Glutamatergic neuron (in vitro differentiated cells): ENCODE measurements at places on chromosomes 2 and 18. TPM values are rescaled to one million over a fixed set of nuclear protein-coding genes. Genes with fewer than 3 reads are reported as not detected.

Gene MEP1B
- total RNA-seq, result not detected

Gene ALPG
- total RNA-seq, result 2.4 TPM

Gene SULT1C4
- total RNA-seq, result 1.6 TPM

Gene ITGB6
- total RNA-seq, result not detected

Gene GAREM2
- 49.3 TPM for total RNA-seq

Gene CD28
- total RNA-seq, result not detected

Gene SP110
- 1.3 TPM for total RNA-seq

Gene FABP1
- total RNA-seq, result not detected

DNA sequence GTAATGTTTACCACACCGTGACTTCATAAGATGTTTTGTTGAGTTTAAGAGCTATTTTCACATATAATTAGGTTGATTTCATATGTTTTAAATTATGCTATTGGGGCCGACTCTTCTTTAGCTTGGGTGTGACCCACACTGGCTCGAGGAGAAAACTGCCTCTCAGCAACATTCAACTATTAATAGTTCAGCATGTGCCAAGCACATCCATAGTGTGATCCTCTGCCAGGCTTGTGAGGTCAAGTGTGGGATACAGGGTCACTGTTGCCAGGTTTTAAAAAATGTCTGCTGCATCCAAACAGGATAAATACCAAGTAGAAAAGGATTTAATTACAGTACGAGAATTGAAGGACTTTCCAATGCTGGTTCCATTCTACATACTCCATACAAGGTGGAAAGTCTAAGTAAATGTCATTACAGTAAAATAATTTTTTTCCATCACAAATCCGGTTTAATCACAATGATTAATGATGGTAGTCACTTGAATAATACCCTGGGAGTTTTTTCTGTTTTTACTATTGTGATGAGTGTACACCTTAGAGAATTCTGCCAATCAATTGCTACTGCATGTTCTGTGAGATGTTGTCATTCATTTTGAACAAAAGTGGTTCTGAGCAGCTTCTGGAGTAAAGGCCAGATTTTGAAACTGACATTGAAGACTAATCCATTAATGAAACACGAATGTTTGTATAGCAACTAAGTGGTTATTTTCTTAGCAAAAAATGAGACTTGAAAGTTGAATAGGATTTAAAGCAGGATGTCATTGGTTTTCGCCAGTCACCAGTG, 84.5 kb downstream of the ABI2 start:
- peaks cover 5% of the 10 kb centered on the region for H3K36me3 ChIP-seq
- H3K4me1 ChIP-seq, result no peaks in the 10 kb centered on the region
- H3K27ac ChIP-seq, result no peak overlapping the region
- no peak overlapping the region for H3K4me3 ChIP-seq

- no peaks in the 10 kb centered on the region for H3K4me1 ChIP-seq
- H3K36me3 ChIP-seq, result peaks cover 6% of the 10 kb centered on the region
- H3K4me3 ChIP-seq, result no peak overlapping the region
- no peak for DNase-seq
- H3K27me3 ChIP-seq, result no peaks in the 10 kb centered on the region
Observed at GRCh38 chr2:172599947-172600346, 44.1 kb downstream of the PDK1 start.

DNA sequence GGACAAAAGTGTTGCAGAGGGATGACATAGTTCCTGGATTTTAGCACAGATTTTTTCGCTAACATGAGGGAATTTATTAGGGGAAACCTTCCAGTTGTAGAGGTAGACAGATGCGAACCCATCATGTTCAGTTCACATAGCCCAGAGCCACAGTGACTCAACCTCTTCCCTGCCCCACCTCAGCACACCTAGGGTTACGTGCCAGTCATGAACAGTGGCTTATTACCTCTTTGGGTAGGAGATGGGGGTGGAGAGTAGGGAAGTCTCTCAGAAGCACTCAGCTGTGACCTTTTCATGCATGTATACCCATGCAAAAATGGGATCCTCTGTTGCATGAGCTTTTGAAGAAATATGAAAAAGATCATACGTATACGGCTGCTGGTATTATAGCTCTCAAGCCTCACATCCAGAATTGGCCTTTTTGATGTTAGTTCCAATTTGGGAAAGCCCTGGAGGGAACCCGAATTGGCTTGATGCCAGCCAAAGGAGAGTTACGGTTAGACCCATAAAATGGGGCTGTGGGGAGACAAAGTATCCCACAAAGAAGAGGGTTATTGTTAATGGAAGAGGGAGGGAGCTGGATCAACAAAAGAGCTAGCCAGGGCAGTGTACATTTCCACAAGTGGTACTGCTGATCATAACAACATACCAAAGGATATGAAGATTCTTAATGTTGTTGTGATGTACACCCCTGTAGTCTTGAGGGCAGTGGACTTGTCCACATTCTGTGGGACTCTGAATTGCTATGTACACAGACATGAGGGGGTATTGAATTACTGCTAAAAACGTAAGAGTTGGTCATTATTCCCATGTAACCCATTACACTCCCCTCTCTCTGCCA, 4.9 kb downstream of the TANC1 start:
- H3K27me3 ChIP-seq, result peaks cover 15% of the 10 kb centered on the region
- peaks cover 39% of the 10 kb centered on the region for H3K4me1 ChIP-seq
- peak overlapping the region; percentile 92 for H3K27ac ChIP-seq
- H3K36me3 ChIP-seq, result no peaks in the 10 kb centered on the region
- peak; percentile 59 for DNase-seq

- peak; percentile 72 for DNase-seq
- H3K4me1 ChIP-seq, result no peaks in the 10 kb centered on the region
- no peak overlapping the region for H3K4me3 ChIP-seq
- H3K36me3 ChIP-seq, result no peaks in the 10 kb centered on the region
Observed at GRCh38 chr2:39728941-39729351, 50.1 kb downstream of the THUMPD2 start.

- peaks cover 2% of the 10 kb centered on the region for H3K27me3 ChIP-seq
- H3K4me1 ChIP-seq, result no peaks in the 10 kb centered on the region
- no peak overlapping the region for H3K27ac ChIP-seq
- H3K36me3 ChIP-seq, result no peaks in the 10 kb centered on the region
- H3K4me3 ChIP-seq, result no peak overlapping the region
Observed at GRCh38 chr18:51537487-51537886, 340.0 kb upstream of the MEX3C start.

DNA sequence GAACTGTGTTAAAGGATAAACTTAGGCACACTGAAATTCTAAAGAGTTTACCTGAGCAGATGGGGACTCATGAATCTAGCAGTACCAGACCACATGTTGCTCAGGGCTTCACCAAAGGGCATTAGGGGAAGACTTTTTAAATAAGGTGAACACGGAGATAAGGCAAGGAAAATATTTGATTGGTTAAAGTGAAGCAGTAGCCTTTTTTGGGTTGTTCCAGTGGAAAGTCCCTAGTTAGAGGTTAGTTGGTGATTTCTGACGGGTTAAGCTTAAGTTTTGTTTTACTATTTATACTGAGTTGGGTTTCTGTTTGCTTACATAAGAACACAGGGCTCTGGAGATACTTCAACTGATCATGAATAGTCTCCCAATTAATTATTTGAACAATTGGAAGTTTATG, 722.5 kb downstream of the SOCS6 start:
- DNase-seq, result no peak
- no peaks in the 10 kb centered on the region for H3K36me3 ChIP-seq
- no peak overlapping the region for H3K4me3 ChIP-seq
- no peak overlapping the region for H3K27ac ChIP-seq
- no peaks in the 10 kb centered on the region for H3K27me3 ChIP-seq

- DNase-seq, result no peak
- H3K36me3 ChIP-seq, result no peaks in the 10 kb centered on the region
- no peak overlapping the region for H3K4me3 ChIP-seq
- H3K4me1 ChIP-seq, result peaks cover 5% of the 10 kb centered on the region
- H3K27me3 ChIP-seq, result peaks cover 2% of the 10 kb centered on the region
Observed at GRCh38 chr18:25669741-25670140, 317.8 kb upstream of the ZNF521 start.

- no peak for DNase-seq
- no peak overlapping the region for H3K4me3 ChIP-seq
- H3K36me3 ChIP-seq, result no peaks in the 10 kb centered on the region
- no peak overlapping the region for H3K27ac ChIP-seq
- no peaks in the 10 kb centered on the region for H3K27me3 ChIP-seq
Observed at GRCh38 chr18:476251-476664, 24.2 kb downstream of the COLEC12 start.

DNA sequence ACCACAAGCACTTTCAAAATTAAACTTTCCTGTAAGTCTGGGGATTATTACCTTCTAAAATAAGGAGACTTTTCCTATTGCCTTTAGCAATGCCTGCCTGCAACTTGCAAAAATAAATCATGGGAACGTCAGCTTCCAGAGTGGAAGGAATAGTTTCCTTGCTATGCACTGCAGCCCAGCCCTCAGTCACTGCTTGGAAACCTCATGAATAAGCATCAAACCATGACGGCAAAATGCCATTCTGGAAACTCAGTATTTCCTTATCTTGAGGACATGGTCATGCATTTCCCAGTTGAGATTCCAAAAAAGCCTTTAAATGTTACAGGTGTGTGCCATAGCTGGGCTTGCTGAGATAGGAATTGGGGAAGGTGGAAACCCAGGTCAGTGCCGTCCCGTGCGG, 84.2 kb upstream of the OTOS start:
- H3K27ac ChIP-seq, result no peak overlapping the region
- H3K36me3 ChIP-seq, result peaks cover 54% of the 10 kb centered on the region
- H3K27me3 ChIP-seq, result peaks cover 7% of the 10 kb centered on the region
- H3K4me1 ChIP-seq, result peaks cover 6% of the 10 kb centered on the region
- H3K4me3 ChIP-seq, result no peak overlapping the region

DNA sequence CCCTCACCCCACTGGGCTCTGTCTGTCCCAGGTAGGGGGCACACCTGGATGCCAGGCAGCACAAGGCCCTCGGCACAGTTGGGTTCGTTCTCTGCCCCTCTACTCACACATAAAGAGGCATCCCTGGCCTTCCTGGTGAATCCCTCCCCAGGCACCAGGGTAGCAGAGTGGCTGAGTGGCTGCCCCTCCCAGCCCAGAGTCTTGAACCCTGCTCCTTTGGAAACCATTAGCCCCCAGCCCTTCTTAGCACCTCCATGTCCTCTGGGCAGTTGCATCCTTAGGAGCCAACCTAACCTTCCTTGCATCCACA, 2.0 kb downstream of the GPC1 start:
- H3K36me3 ChIP-seq, result no peaks in the 10 kb centered on the region
- H3K27ac ChIP-seq, result no peak overlapping the region
- DNase-seq, result no peak
- H3K27me3 ChIP-seq, result peaks cover 8% of the 10 kb centered on the region
- peak overlapping the region; percentile 71 for H3K4me3 ChIP-seq

DNA sequence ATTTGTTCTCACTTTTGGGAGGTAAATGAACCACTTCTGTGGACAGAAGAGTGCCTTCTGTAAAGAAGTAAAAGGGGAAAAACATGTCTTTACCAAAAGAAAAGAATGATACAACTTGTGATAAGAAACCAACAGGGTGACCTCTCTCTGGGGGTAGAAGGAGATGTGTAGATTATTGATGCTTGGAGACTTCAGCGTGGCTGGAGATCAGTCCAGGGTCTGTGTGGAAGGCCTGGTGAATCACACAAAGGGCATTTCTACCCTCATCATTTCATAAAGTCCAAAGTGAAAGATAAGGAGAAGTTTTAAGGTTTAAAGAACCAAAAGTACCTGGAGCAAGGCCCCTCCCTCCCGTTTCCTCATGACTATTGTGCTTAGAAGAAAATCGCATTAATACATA, 142.5 kb downstream of the NCK2 start:
- DNase-seq, result no peak
- H3K4me1 ChIP-seq, result peaks cover 41% of the 10 kb centered on the region
- H3K27ac ChIP-seq, result no peak overlapping the region
- peaks cover 7% of the 10 kb centered on the region for H3K27me3 ChIP-seq
- H3K4me3 ChIP-seq, result no peak overlapping the region
- peaks cover 13% of the 10 kb centered on the region for H3K36me3 ChIP-seq

DNA sequence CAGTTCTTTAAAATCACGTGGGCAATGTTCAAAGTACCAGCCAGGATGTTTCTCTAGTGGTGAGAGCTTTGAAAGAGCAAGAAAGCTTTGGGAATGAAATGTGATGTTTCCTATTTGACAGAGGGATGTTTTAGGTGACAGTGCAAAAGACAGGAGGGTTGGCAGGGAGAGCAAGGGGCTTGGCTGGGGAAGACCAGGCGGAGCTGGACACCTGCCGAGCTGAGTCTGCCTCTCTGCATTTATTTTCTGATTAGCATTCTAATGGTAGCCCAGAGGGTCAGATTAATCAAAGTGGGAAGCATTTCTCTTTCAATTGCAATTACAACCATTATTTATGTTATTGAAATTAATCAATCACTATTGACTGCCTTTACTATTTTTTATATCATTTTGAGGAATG, 145.4 kb upstream of the RAB12 start:
- no peak for DNase-seq
- H3K4me1 ChIP-seq, result peaks cover 9% of the 10 kb centered on the region
- H3K27me3 ChIP-seq, result no peaks in the 10 kb centered on the region
- no peak overlapping the region for H3K27ac ChIP-seq
- no peak overlapping the region for H3K4me3 ChIP-seq
- H3K36me3 ChIP-seq, result peaks cover 12% of the 10 kb centered on the region

DNA sequence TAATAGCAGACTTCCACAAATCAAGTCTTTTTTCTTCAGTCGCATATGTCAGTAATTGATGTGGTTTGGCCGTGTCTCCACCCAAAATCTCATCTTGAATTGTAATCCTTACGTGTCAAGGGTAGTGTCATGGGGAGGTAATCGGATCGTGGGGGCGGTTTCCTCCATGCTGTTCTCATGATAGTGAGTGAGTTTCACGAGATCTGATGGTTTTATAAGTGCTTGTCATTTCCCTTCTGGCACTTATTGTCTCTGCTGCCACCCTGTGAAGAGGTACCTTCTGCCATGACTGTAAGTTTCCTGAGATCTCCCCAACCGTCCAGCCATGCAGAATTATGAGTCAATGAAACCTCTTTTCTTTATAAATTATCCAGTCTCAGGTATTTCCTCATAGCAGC, 478.8 kb downstream of the PTPRM start:
- DNase-seq, result no peak
- H3K27ac ChIP-seq, result no peak overlapping the region
- no peak overlapping the region for H3K4me3 ChIP-seq
- H3K36me3 ChIP-seq, result no peaks in the 10 kb centered on the region
- H3K27me3 ChIP-seq, result no peaks in the 10 kb centered on the region
- H3K4me1 ChIP-seq, result peaks cover 2% of the 10 kb centered on the region

- H3K4me3 ChIP-seq, result no peak overlapping the region
- H3K27ac ChIP-seq, result no peak overlapping the region
- DNase-seq, result no peak
- H3K36me3 ChIP-seq, result no peaks in the 10 kb centered on the region
Observed at GRCh38 chr2:67923696-67924095, 139.1 kb downstream of the C1D start.

- no peak overlapping the region for H3K27ac ChIP-seq
- no peak for DNase-seq
- no peaks in the 10 kb centered on the region for H3K36me3 ChIP-seq
- H3K4me3 ChIP-seq, result no peak overlapping the region
Observed at GRCh38 chr18:3067165-3067661, 54.3 kb upstream of the LPIN2 start.

DNA sequence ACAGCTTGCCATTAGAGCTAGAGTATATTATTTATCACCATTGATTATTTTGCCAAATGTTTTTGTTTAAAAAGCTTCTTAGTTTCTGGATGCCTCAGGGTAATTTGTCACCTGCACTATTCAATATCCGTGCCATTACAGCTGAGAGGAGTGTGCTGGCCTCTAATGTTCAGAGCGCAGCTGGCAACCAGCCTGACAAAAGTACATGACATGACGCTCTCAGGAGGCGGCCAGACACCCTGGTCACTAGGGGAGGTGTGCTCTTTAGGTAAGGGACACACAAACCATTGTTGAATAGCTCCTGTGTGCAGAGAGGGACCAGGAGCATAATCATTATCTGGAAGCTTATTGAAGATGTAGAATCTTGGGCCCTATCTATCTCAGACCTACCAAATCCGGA, 20.3 kb downstream of the LIMS1 start:
- H3K4me3 ChIP-seq, result no peak overlapping the region
- H3K27ac ChIP-seq, result no peak overlapping the region
- peaks cover 13% of the 10 kb centered on the region for H3K4me1 ChIP-seq
- no peak for DNase-seq
- H3K36me3 ChIP-seq, result no peaks in the 10 kb centered on the region
